ENCODE measurements at places on chromosomes 12 and 14.

- H3K36me3 ChIP-seq: no peaks in the 10 kb centered on the region
- H3K4me3 ChIP-seq: no peak overlapping the region
- no peak overlapping the region for H3K27ac ChIP-seq
- no peak for DNase-seq
These were observed 838.2 kb upstream of the MGAT4C start for GRCh38 chr12:87094356-87094755.

GRCh38 chr12:123398550-123399254 is 14.8 kb downstream of the KMT5A start:
- H3K27ac ChIP-seq: no peak overlapping the region
- no peak for DNase-seq
- no peaks in the 10 kb centered on the region for H3K4me1 ChIP-seq

- no peak for DNase-seq
- H3K4me1 ChIP-seq: no peaks in the 10 kb centered on the region
- no peaks in the 10 kb centered on the region for H3K27me3 ChIP-seq
- no peaks in the 10 kb centered on the region for H3K36me3 ChIP-seq
- no peak overlapping the region for H3K27ac ChIP-seq
These were observed 130.1 kb downstream of the PRKCH start for GRCh38 chr14:61451491-61451890.

- H3K27me3 ChIP-seq: no peaks in the 10 kb centered on the region
- no peak overlapping the region for H3K4me3 ChIP-seq
- H3K27ac ChIP-seq: no peak overlapping the region
- no peak for DNase-seq
- H3K36me3 ChIP-seq: no peaks in the 10 kb centered on the region
These were observed 40.2 kb downstream of the TEAD4 start for GRCh38 chr12:2999265-2999841.

- H3K27me3 ChIP-seq: no peaks in the 10 kb centered on the region
- peaks cover 7% of the 10 kb centered on the region for H3K4me1 ChIP-seq
- no peak overlapping the region for H3K4me3 ChIP-seq
- no peak for DNase-seq
- no peaks in the 10 kb centered on the region for H3K36me3 ChIP-seq
- H3K27ac ChIP-seq: no peak overlapping the region
These were observed 127.3 kb upstream of the CCND2 start for GRCh38 chr12:4145990-4146859.

DNA sequence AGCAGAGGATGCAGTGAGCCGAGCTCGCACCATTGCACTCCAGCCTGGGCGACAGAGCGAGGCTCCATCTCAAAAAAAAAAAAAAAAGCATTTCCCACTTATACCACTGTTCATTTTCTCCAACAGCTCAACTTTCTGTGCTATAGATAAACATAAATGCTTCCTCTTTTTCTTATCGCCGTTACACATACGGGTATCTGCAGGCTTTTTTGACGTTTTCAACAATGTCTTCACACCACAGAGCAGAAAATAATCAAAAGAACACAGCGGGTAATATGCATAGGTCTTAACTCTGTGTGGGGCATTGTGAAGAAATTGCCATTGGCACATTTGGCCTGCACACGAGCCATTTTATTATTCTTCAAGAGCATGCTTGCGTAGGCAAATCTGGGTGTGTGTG is 86.4 kb downstream of the CAPZA3 start:
- no peak overlapping the region for H3K27ac ChIP-seq
- no peaks in the 10 kb centered on the region for H3K36me3 ChIP-seq
- H3K4me3 ChIP-seq: no peak overlapping the region
- no peaks in the 10 kb centered on the region for H3K27me3 ChIP-seq
- no peaks in the 10 kb centered on the region for H3K4me1 ChIP-seq

DNA sequence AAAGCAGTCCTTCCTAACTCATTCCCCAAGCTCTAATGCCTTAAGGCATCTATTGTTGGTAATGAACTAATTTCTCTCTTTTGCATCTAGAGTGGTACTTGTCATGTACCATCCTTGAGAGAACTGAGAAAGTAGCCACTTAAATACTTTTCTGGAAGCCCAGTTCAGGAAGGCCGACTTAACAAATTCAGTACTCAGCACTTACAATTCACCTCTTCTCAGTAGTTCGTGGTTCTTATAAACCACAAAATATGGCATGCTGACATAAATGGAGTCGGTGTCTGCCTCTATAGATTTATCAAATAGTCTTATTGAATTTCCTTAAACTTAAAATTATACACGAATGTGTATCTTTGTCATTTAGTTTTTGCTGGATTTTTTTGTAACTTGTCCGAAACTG is 9.4 kb upstream of the COCH start:
- no peak for DNase-seq
- no peaks in the 10 kb centered on the region for H3K4me1 ChIP-seq
- H3K4me3 ChIP-seq: no peak overlapping the region
- H3K27ac ChIP-seq: no peak overlapping the region
- no peaks in the 10 kb centered on the region for H3K27me3 ChIP-seq

GRCh38 chr12:128797119-128798118 is 26.3 kb downstream of the SLC15A4 start:
- no peaks in the 10 kb centered on the region for H3K36me3 ChIP-seq
- H3K27ac ChIP-seq: no peak overlapping the region
- no peak overlapping the region for H3K4me3 ChIP-seq
- H3K4me1 ChIP-seq: peaks cover 9% of the 10 kb centered on the region
- no peak for DNase-seq

- no peak overlapping the region for H3K4me3 ChIP-seq
- no peaks in the 10 kb centered on the region for H3K4me1 ChIP-seq
- no peaks in the 10 kb centered on the region for H3K36me3 ChIP-seq
- DNase-seq: no peak
- H3K27ac ChIP-seq: no peak overlapping the region
These were observed 26.4 kb upstream of the NOS1 start for GRCh38 chr12:117387832-117388231.

- H3K36me3 ChIP-seq: no peaks in the 10 kb centered on the region
- H3K4me1 ChIP-seq: no peaks in the 10 kb centered on the region
- no peak overlapping the region for H3K4me3 ChIP-seq
- no peaks in the 10 kb centered on the region for H3K27me3 ChIP-seq
- H3K27ac ChIP-seq: no peak overlapping the region
These were observed 187.8 kb upstream of the AMIGO2 start for GRCh38 chr12:47267571-47267970.

- H3K27me3 ChIP-seq: no peaks in the 10 kb centered on the region
- H3K4me3 ChIP-seq: peak overlapping the region; percentile 31
- no peaks in the 10 kb centered on the region for H3K4me1 ChIP-seq
- DNase-seq: no peak
These were observed 588 bp upstream of the GRIN2B start for GRCh38 chr12:13981990-13982389.

DNA sequence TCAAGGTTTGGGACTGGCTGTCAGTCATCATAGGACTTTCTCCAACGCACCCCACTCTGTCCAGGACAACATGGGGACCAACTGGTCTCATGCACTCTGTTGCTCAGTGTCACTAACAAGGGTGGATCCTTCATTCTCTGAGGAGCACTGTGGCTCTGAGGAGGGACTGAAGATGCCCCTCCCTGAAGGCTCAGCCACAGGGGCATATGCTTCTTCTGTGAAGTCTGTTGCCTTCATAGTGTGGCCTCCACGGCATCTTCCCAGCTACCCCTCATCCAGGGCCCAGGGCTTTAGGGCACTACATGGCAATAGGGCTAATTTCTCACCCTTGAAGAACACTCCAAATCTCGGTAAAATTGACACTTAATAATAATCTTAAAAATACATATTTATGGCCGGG is 14.3 kb upstream of the IFI27L2 start:
- H3K27ac ChIP-seq: no peak overlapping the region
- no peak overlapping the region for H3K4me3 ChIP-seq
- no peaks in the 10 kb centered on the region for H3K27me3 ChIP-seq
- no peak for DNase-seq

DNA sequence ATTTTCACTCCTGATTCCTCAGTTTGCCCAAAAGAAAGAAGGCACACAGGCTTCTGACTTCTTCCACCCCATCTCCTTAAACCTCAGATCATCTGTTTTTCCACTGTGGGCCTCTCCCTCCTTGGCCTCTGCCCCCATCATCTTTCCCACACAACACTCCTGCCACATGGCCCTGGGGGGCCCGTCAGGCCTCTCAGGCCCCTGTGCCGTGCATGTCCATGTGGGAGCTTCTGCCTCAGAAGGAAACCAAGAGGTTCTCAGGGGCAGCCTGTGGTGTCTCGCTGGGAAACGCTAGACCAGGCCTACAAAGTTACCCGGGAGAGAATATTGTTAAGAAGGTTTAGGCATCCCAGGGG is 8.0 kb downstream of the KLHL33 start:
- peak overlapping the region; percentile 47 for H3K27ac ChIP-seq
- no peaks in the 10 kb centered on the region for H3K36me3 ChIP-seq
- H3K4me1 ChIP-seq: peaks cover 3% of the 10 kb centered on the region
- no peaks in the 10 kb centered on the region for H3K27me3 ChIP-seq
- H3K4me3 ChIP-seq: no peak overlapping the region

- H3K27ac ChIP-seq: no peak overlapping the region
- H3K4me1 ChIP-seq: no peaks in the 10 kb centered on the region
- no peaks in the 10 kb centered on the region for H3K27me3 ChIP-seq
- DNase-seq: no peak
- H3K36me3 ChIP-seq: no peaks in the 10 kb centered on the region
These were observed 95.2 kb upstream of the PCED1B start for GRCh38 chr12:46983959-46984841.

- DNase-seq: no peak
- no peaks in the 10 kb centered on the region for H3K4me1 ChIP-seq
- H3K27ac ChIP-seq: no peak overlapping the region
- H3K4me3 ChIP-seq: no peak overlapping the region
- no peaks in the 10 kb centered on the region for H3K27me3 ChIP-seq
- no peaks in the 10 kb centered on the region for H3K36me3 ChIP-seq
These were observed 45.1 kb downstream of the GNPTAB start for GRCh38 chr12:101785671-101786070.

- no peaks in the 10 kb centered on the region for H3K36me3 ChIP-seq
- no peak overlapping the region for H3K27ac ChIP-seq
- H3K4me3 ChIP-seq: no peak overlapping the region
- no peaks in the 10 kb centered on the region for H3K27me3 ChIP-seq
- H3K4me1 ChIP-seq: no peaks in the 10 kb centered on the region
- DNase-seq: no peak
These were observed 14.4 kb upstream of the ITPR2 start for GRCh38 chr12:26847431-26847830.

- H3K4me3 ChIP-seq: no peak overlapping the region
- no peaks in the 10 kb centered on the region for H3K36me3 ChIP-seq
- H3K4me1 ChIP-seq: no peaks in the 10 kb centered on the region
- DNase-seq: no peak
These were observed 161.2 kb downstream of the RERGL start for GRCh38 chr12:17928708-17929366.

- no peaks in the 10 kb centered on the region for H3K36me3 ChIP-seq
- no peak for DNase-seq
- no peak overlapping the region for H3K4me3 ChIP-seq
- no peaks in the 10 kb centered on the region for H3K4me1 ChIP-seq
- H3K27me3 ChIP-seq: no peaks in the 10 kb centered on the region
These were observed 338.9 kb downstream of the AEBP2 start for GRCh38 chr12:19778172-19778571.

DNA sequence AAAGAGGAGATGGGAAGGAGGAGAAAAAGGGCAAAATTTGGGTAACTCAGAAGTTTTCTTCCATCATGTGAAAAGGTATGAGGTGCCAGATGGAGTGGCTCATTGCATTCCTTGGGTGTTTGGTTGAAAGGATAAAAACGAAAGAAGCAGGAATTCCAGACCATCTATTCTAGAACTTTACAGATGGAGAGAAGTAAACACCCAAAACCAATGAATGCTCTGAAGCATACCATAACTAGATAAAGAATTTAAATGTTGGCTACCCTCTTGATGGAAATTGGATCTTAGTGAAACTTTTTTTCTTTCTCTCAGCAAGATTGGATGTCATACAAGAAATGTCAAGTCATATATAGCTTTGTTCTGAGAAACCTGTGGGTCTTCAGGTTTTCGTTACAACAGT is 175.6 kb upstream of the FAR2 start:
- H3K36me3 ChIP-seq: no peaks in the 10 kb centered on the region
- no peaks in the 10 kb centered on the region for H3K4me1 ChIP-seq
- no peak overlapping the region for H3K4me3 ChIP-seq

GRCh38 chr12:27504507-27504906 is 19.5 kb upstream of the PPFIBP1 start:
- no peak for DNase-seq
- H3K27me3 ChIP-seq: no peaks in the 10 kb centered on the region
- H3K27ac ChIP-seq: no peak overlapping the region
- H3K4me3 ChIP-seq: no peak overlapping the region
- H3K36me3 ChIP-seq: no peaks in the 10 kb centered on the region

DNA sequence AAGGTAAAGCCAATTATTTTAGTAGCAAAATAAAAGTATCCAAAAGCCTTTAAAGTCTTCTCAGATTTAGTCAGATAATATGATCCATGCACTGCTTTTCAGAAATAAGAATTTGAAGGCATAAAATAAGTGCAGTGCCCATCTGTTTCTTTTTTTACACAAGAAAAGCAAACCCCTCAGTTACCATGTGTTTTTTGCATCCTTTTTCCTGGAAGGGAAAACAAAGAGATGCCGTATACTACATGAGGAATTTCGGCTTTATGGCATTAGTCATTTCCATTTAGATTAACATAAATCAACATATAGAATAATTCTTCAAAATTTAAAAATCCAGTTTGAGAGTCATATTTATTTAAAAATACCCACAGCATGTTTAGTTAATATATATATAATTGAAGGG is 70.0 kb upstream of the GNPNAT1 start:
- no peak for DNase-seq
- no peak overlapping the region for H3K27ac ChIP-seq
- H3K27me3 ChIP-seq: no peaks in the 10 kb centered on the region
- no peaks in the 10 kb centered on the region for H3K4me1 ChIP-seq
- no peak overlapping the region for H3K4me3 ChIP-seq

All from Peyer's patch (tissue), 4 donors.